ENCODE measurements at places on chromosomes 5 and 9.

DNA sequence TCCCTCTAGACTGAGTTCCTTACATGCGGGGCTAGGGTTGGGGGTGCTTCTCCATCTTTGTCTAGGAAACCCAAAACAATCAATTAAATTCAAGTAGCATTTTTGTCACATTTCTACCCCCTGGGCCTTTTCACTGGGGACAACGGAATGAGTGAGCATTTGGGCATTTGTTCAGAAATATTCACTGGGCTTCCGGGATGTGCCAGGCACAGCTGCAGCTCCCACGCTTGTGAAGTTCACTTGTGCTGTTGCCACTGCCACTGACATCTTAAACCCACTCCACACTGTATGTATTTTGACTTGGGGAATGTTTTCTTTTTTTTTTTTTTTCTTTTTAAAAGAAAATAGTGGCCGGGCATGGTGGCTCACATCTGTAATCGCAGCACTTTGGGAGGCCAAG lies 31.6 kb downstream of the DUSP1 start:
- DNase-seq: no peak

DNA sequence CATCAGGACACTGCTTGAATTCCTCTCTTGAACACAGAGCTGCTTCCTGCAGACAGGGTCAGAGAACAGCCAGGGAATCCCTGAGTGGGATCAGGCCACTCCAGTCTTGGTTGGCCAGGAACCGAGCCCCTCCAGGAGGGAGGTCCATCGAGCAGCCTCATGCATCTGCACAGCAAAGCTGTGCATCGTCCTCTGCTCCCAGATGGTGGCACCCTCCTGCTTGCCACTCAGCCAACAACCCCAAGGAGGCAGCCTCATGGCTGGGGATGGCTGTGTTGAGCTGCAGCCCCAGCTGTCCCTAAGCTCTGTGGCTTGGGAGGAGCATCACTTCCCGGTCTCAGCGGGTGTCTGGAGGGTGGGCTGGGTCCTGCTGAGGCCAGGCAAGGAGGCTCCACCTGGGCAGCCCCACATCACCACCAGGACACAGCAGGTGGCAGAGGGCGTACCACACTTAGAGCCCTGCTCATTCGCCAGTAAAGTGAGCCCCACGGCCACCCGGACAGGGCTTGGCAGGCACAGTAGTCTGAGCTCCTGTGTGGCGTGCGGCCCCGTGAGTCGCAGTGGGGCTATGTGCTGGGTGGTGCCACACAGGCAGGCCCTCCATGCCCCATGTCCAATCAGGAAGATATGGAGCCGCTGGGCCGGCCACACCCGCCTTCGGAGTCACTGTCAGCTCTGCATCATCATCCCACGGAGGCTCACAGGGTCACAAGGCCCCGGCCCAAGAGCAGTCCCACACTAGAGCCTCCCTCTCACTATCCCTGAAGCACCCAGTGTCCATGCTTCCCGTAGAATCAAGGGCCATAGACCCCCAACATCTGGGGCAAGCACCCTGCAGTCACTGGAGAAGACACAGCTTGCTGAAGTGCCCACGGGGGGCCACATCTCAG lies 11.9 kb downstream of the LPCAT1 start:
- peak; percentile 93 for DNase-seq

- DNase-seq: peak; percentile 25
These were observed 4.1 kb downstream of the GALNT10 start for GRCh38 chr5:154194345-154195329.

DNA sequence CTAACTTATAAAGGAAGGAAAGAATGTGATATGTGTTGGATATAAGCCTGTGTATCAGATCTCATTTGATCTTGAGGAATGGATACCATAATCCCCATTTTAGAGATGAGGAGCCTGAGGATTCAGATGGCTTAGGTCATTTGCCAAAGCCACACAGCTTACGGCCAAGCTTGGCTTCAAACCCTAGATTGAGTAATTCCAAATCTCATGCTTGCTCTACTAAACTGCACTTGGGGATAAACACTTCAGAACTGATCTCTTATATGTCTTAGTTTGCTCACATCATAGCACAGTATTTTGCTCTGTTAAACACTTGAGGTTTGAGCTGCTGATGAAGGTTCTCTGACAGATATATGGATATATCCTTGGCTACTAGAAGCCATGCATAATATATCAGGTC lies 504.4 kb downstream of the NTRK2 start:
- no peak for DNase-seq

DNA sequence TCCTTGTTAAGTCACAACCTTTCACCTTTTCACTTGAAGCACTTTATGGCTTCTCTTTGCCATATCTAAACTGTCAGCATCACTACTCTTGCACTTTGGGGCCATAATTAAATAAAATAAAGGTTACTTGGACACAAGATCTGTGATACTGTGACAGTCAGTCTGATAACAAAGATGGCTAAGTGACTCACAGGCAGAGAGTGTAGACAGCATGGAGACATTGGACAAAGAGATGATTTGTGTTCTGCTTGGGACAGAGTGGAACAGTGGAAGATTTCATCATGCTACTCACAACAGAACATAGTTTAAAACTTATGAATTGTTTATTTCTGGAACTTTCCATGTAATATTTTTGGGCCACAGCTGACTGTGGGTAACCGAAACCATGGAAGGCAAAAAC lies 81.7 kb upstream of the SMC5 start:
- DNase-seq: no peak

- no peak for DNase-seq
These were observed 121.0 kb downstream of the AUH start for GRCh38 chr9:91240596-91241165.

DNA sequence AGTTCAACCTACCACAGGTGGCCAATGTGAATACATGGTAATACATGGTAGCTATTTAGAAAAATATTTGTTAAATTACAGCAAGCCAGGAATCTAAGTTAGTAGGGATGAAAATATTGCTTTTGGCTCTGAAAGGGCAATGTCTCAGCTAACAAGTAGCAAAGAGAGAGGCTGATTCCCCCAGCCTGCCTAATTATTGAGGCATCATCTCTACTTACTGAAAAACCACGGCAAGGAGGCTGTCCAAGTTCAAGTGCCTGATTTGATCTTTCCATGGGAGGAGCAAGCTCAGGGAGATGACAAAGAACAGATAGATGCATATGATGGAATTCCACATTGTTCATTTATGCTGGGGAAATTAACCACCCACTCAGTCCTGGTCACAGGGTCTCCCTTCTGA lies 28.7 kb upstream of the UBTD2 start:
- DNase-seq: no peak

DNA sequence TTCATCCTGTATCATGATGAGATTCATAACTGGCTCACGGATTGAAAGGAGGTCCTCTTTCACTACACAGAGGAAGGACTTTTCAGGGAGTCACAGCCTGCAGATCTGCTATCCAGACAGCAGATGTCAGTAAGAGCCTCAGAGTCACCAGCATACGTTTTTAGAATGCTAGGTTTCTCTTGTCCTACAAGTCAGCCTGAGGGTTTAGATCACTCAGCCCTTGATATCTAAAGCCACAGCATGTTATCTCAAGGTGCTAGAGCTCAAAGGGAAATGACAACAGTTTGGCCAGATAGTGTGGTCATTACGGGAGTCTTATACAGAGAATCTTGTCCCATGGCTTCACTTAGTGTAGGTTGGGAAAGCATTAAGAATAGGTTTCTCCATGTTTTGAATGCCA lies 30.9 kb upstream of the SLC46A2 start:
- peak; percentile 58 for DNase-seq

- no peak for DNase-seq
These were observed 53.8 kb downstream of the NR2F1 start for GRCh38 chr5:93636837-93637236.

- DNase-seq: no peak
These were observed 80.9 kb downstream of the ALDH7A1 start for GRCh38 chr5:126514131-126514557.

- no peak for DNase-seq
These were observed 68.2 kb downstream of the DOCK2 start for GRCh38 chr5:169705322-169705721.

DNA sequence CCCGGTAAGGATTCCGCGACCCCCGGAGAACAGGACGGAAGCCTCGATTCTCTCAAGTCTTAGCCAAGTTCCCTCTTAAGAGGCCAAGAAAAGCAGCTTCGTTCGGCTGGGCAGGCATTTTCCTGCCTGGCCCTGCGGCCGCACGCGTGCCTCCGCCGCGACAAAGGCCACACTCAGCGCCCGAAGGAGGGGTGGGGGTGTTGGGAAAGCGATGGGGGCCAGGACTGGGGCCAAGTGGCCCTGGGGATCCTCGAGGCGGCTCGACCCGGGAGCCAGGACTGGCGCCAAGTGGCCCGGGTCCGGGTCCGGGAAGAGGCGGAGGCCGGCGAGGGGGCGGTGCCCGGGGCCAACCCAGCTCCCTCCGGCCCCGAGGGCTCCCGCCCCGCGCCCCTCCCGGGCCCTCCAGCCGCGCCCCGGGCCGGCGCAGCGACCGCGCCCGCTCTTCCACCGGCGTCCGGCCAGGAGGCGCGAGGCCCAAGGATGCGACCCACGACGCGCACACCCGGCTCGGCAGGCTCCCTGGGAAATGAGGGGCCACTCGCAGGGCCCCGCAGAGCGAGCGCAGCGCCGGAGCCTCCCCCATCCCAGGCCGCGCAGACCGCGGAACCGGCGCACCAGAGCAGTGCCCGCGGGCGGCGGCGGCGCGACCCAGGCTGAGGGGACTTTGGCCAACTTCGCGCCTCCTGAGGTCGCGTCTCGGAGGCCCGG lies 756 bp downstream of the VAV2 start:
- DNase-seq: peak; percentile 52

- DNase-seq: no peak
These were observed 403.9 kb downstream of the ZNF608 start for GRCh38 chr5:124342584-124342983.

- no peak for DNase-seq
These were observed 146.7 kb downstream of the YTHDC2 start for GRCh38 chr5:113660206-113660605.

- no peak for DNase-seq
These were observed 146.6 kb upstream of the SLC24A2 start for GRCh38 chr9:19935422-19935821.

DNA sequence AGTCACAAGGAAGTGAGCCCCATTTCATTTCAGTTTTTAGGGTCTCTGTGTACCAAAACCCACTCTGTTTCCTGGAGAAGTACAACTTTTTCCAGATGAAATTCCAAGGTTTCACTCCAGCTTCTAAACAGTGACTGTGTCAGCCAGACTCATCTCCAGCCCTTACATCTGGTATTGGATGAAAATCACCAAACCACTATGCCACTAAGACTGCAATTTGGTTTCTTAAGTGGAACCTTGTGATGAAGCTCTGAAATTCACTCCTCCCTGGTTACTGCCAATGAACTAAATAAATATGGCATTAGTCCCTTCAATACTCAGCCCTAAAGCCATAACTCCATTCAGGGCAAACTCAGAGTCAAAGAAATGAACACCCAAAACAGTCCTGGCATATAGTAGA lies 211.2 kb upstream of the DAPK1 start:
- DNase-seq: no peak

- no peak for DNase-seq
These were observed 22.9 kb downstream of the LIFR start for GRCh38 chr5:38533286-38534155.

- no peak for DNase-seq
These were observed 9.3 kb downstream of the IRX4 start for GRCh38 chr5:1873243-1873959.

DNA sequence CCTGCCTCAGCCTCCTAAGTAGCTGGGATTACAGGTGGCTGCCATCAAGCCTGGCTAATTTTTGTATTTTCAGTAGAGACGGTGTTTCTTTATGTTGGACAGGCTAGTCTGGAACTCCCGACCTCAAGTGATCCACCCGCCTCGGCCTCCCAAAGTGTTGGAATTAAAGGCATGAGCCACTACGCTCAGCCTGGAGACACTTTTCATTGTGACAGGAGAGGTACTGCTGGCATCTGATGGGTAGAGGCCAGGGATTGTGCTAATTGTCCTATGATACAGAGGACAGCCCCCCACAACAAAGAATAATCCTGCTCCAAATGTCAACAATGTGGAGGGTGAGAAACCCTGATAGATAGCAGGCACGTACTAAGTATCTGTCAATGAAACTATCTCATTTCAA lies 91.3 kb upstream of the SLC25A48 start:
- no peak for DNase-seq

- no peak for DNase-seq
These were observed 88.8 kb upstream of the SPOCK1 start for GRCh38 chr5:137587919-137588318.

DNA sequence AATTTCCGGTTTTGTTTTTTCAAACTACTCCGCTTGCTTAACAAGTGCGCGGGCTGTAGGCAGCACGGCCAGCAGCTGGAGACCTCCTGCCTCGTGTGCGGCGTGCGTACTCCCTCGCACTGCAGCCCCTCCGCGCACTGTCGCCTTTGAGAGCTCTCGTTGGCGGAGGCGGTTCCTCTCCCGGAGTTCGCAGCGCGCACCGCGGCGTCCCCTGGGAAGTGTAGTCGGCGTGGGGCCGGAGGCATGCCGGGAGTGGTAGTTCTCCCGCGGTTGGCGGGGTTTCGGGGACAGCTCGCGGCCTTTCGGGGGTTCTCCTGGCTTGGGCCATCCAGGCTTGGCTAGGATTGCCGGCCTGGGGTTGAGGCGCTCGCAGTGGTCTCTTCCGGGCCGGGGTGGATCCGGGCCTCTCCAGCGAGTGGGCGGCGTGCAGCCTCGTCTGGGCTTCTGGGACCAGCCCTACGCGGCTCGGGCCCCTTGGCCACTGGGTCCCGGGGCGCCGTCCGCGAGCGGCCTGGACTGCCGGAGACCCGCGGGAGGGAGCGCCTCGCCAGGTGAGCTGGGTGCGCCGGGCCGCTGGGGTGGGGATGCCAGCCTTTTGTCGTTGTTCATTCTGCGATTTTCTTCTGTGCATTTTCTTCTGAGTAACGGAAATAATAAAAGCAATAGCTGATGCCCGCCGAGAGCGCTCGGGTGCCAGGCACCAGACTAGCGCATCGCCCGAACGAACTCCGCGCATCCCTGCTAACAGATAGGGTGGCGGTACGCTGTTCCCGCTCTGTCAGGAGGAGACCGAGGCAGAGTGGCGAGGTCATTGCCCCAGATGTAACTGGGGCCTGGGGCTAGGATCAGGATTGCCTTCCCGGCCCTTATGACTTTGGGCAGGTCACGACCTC lies at the start of gene ZNF354C:
TSS of gene ZNF354C (plus strand) at position 258 of the 893 bp plus-strand sequence. CDS start 1,696 bp downstream, outside the sequence.
- DNase-seq: peak; percentile 81

DNA sequence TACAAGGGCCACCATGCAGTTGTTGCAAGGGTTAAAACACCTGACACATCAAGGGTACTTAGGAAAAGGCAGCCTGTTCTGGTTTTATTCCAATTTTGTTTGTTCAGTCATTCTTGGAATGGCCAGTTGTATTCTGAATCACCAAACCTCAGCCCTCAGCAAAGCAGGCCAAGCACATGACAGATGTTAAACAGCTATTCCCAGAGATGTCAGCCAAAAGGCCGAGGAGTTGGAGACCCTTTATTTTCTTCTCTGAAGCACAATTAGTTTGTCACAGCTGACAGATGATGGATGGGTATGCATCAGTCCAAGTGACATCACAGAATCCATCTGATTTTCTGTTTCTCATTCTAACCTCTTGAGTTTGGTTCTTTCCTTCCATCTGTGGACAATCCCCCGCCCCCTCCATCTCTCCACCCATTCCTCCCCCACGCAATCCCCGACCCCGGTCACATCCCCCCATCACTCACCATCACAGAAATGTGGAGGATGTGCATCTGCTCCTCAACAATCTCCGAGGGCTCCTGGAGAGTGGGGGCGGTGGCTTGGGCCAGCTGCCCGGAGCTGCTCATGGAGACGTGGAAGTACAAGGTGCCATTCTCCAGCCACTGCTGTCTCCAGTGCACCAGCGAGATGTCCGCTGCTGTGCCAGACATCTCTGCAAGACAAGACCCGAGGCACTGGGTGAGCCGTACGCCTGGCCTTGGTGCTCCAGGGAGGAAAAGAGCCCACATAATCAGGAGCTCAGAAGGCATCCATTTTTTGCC lies 123.8 kb downstream of the ASTN2 start:
- peak; percentile 75 for DNase-seq

All from kidney tubule cell (primary cell).